ENCODE measurements at places on chromosomes 13 and 19. TPM values are rescaled to one million over a fixed set of nuclear protein-coding genes. Genes with fewer than 3 reads are reported as not detected.

Gene DACT3
- 3.9 TPM for total RNA-seq

Gene DCLK1
- 210 TPM for total RNA-seq

Gene ADGRL1
- 1.1 TPM for total RNA-seq

Gene TSKS
- total RNA-seq = not detected

Gene SAFB2
- 35.1 TPM for total RNA-seq
